LNCaP clone FGC (cell line): ENCODE measurements at places on chromosomes 13 and 19.

- no peak for DNase-seq
These were observed 16.5 kb upstream of the B3GNT3 start for GRCh38 chr19:17778251-17778967.

DNA sequence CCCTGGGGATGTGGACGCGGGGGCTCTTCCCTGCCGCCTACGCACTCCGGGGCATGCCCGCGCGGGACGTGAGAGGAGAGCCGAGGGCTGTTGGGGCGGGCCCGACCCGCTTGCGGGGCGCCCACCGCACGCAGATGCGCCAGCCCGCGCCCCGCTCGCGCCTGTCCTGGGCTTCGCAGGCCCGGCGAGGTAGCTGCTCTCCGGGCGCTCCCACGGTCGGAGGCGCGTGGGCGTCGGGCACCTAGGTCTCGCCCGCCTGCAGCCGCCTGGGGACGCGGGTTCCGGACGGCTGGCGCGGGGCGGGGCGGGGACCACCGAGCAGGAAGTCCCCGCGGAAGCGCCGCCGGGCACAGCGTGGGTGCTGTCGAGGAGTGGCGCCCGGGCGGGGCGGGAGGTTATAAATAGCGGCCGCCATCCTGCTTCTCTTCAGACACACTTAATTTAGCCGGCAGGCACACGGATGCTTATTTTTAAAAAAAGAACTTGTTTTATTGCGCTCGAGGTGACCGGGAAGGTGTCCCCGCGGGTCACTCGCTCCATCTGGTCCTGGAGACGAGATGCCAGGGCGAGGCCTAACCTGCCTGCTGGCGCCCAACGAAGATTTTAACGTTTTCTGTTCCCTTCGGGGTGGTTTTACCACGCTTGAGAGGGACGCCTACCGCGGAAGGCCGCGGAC, 561 bp upstream of the GJA3 start:
- DNase-seq, result no peak

GRCh38 chr13:79810669-79811068, 329.7 kb downstream of the NDFIP2 start:
- DNase-seq, result no peak

GRCh38 chr19:10289167-10289835, 451 bp upstream of the ICAM5 start:
- no peak for DNase-seq

DNA sequence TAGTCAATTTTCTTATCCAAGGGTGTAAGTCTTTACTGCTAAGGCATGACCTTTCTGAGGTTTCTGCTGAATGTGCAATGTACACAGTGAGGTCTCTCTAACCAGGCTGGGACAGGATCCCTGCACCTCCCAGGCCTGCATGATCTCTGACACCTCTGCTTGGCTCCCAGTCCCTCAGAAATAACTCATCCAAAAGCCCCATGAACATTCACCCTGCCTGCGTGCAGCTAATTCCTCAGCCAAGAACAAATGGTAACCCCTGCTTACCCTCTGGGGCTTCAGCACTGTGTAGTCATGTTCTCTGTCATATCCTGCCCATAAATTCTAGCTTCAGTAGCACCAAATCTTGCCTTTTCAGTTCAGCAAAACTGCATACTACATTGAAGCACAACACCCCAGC, 1146.3 kb upstream of the MIR17HG start:
- DNase-seq, result no peak

- DNase-seq, result no peak
These were observed 1.9 kb upstream of the YJEFN3 start for GRCh38 chr19:19526581-19527370.

GRCh38 chr19:7869453-7869909, 4.7 kb downstream of the PRR36 start:
- DNase-seq, result no peak

GRCh38 chr13:97549201-97549600, 115.2 kb downstream of the RAP2A start:
- DNase-seq, result no peak

GRCh38 chr13:46527237-46527636, 25.7 kb upstream of the LRCH1 start:
- no peak for DNase-seq

GRCh38 chr19:33375837-33376159, 2.3 kb downstream of the CEBPG start:
- no peak for DNase-seq

GRCh38 chr13:80584785-80585184, 243.9 kb upstream of the SPRY2 start:
- DNase-seq, result no peak

- DNase-seq, result no peak
These were observed 8.3 kb upstream of the CDC42EP5 start for GRCh38 chr19:54481326-54481930.

GRCh38 chr13:22451327-22451741, 729.4 kb upstream of the SGCG start:
- no peak for DNase-seq

GRCh38 chr19:41350735-41351338, 2.9 kb downstream of the TGFB1 start:
- DNase-seq, result no peak
